ENCODE measurements at places on chromosomes 13 and 19. TPM values are rescaled to one million over a fixed set of nuclear protein-coding genes. Genes with fewer than 3 reads are reported as not detected.

DNA sequence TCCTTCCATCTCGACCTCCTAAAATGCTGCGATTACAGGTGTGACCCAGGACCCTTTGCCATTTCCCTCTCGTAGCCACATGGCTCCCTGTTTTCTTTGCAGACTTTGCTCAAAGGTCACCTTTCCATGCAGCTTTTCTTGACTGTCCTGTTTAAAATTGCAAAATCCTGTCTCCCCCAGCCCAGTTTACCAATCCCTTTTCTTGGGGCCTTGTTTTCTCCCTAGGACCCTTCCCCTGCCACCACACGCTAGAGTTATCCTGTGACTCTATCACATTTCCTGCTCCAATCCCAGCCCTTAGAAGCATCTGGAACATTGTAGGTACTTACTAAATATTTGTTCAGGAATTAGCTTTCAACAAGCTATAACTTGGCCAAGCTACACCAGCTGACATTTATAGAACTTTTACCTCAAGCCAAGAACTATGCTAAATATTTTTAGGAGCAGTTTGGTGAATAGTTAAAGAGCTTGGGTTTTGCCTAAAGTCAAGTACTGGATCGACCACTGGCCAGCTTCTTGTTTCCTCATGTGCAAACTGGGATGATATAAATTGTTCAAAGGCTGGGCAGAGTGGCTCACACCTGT lies 9.1 kb upstream of the SERTAD3 start:
- no peak for DNase-seq

DNA sequence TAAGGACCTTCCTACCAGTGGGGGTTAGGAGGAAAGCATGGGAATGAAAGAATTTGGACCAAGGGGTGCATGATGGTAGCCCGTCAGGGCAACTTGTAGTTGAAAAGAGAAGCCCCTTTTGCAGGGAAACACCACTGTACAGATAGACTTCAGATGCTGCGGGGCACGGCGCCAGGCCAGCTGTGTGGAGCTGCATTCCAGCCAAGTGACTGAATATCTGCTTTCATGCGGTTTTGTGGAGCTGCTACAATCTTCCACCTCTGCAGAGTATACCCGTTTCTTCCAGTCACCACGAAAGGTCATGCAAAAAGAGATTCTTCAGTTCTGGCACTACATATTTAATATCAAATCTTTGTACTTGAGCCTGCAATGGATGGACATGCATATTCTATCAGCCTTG lies 104.7 kb downstream of the RGCC start:
- peak; percentile 88 for DNase-seq

DNA sequence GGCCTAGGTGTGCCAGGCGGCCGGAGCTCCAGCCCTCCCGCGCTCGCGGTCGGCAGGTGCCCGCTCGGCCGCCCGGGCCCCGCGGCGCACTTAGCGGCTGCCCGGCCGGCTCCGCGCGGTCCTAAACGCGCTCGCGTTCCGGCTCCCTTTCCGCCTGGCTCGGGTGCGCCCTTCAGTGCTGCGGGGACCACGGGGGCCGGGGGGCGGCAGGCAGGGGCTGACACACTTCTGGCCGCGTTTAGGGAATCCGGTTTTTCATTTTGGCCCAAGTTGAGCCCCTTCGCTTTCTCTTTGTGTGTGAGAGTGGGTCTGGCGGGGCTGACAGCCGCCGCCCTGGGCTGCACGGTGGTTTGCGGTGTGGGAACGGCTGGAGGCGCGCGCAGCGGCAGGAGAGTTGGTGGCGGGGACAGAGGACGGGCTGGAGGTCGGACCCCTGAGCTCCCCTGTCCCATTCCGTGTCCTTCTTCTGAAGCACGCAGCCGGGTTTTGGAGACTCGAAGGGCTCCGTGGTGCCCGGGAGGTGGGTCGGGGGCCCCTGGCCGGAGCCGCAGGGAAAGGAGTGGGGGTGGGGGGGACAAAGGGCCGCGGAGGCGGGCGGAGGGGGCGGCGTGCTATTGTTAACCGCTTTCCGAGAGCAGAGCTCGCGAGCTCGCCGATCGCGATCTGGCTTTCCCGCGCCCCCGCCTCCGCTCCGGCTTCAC lies 3.1 kb downstream of the FGF9 start:
- peak; percentile 9 for DNase-seq

DNA sequence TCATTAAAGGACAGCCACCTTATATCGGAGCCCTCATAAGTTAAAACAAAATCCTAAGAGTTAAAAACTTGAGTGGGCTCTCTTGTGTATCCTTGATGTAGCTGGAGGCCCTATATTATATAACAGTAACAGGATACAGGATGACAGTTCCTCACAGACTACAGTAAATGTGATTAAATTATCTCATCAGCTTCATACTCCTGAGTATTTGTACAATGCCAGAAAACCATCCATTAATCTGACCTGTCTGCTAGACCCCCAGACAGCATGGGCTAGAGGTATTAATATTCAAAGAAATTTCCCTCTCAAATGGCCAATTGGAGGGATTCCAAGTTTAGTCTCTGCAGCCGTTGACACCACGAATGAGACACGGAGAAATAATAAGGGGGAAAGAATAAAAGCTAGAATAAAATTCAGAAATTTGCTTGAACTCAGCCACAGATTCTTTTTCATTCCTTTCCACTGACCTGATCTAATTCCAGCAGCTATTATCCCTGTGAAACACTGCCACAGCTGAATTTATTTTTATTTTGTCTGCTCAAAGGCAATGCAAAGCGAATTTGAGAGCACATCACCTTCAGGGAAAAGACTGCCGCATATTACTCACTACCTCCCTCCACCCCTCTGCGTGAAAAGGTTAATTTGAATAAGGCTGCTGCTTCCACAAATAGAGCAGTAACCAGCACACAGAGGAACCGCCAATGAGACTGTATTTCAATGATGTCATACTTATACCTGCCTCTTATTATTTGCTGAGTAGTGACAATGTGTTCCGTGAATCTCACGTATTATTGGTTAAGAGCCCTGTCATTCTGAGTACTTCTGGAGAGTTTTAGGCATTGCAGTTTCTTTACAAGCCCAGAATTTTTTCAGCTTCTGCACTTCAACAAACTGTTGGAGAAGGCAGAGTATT lies 155.9 kb upstream of the KLF12 start:
- DNase-seq, result peak; percentile 90

DNA sequence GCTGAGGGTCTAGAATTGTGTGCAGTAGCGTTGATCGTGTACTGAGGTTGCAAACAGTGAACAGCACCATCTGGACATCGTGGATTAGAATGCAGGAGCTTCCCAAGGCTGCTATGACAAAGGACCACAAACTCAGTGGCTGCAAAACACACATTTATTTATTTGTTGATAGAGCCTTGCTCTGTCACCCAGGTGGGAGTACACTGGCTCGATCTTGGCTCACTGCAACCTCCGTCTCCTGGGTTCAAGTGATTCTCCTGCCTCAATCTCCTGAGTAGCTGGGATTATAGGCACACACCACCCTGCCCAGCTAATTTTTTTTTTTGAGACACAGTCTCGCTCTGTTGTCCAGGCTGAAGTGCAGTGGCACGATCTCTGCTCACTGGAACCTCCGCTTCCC lies 2.3 kb upstream of the UHRF1 start:
- DNase-seq, result no peak

DNA sequence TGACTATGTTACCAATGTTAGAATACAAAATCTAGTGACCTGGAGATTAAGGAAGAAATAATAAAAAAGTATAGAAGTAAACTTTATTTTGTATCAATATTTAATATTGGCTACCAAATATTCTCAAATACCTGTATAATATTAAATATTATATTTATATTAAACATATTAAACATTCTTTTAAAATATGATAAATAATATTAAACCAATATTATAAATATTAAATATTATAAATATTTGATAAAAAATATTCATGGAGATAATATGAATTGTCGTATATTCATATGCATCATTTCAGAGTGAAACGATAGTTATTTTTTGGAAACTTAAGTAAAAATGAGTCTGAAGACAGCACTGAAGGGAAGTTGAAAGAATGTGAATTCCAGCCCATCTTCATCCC lies 571.2 kb upstream of the KLF12 start:
- no peak for DNase-seq

Gene KLK12
- not detected for total RNA-seq

Gene S1PR5
- not detected for total RNA-seq

Gene SULT2A1
- total RNA-seq, result not detected

Gene MARK4
- total RNA-seq, result 11.0 TPM

Gene CEACAM7
- not detected for total RNA-seq
